ENCODE measurements at places on chromosomes 3 and 15. TPM values are rescaled to one million over a fixed set of nuclear protein-coding genes. Genes with fewer than 3 reads are reported as not detected.

DNA sequence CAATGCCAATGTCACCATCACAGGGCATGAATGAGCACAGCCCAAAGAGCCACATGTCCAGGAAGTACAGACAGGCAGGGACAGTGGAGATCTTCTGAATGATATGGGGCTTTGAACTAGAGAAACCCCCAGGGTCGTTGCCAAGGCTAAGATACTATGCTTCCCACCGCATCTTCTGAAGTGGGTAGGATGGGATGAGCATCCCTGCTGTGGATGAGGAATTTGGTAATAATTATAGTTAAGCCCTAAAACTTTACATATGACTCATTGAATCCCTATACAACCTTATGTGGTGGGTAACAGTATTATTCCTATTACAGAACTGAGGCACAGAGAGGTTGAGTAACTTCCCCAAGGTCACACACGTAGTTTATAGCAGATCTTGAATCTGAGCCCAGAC, 44.2 kb downstream of the WNT5A start:
- no peak for DNase-seq

DNA sequence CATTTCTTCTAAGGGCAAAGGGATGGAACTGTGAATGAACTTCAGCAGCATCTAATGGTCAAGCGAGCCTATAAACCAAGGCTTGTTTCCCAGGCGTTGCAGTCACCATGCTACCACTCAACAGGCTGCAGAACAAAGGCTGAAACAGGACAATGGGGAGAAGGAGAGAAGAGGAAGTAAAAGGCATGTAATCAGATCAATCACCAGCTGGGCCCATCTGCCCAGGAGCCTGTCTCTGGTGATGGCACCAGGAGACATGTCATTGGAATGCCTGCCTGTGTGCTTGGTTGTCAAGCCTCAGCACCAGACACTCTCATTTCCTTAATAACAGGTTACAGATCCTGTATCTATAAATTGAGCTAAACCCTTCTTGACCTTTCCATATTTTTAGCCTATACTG, 81.7 kb upstream of the UMPS start:
- no peak for DNase-seq

DNA sequence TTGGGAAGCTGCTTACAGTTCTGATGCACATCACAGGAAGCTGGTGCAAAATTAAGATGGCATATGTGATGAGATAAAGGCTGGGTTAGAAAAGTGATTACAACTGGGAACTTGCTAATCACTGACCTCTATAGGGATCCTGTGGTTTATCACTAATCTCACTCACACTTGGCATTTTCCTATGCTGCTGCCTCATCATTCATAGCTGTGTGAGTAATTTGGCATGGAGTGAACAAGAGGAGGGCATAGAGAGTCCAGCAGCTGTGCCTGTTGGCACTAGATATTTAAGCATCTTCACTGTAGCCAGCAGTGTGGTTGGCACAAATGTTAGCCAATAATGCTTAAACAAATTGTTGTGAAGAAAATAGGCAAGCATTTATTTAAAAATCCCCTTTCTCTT, 217.7 kb upstream of the CGNL1 start:
- DNase-seq: peak; percentile 49

Gene CTXN2
- total RNA-seq: not detected

DNA sequence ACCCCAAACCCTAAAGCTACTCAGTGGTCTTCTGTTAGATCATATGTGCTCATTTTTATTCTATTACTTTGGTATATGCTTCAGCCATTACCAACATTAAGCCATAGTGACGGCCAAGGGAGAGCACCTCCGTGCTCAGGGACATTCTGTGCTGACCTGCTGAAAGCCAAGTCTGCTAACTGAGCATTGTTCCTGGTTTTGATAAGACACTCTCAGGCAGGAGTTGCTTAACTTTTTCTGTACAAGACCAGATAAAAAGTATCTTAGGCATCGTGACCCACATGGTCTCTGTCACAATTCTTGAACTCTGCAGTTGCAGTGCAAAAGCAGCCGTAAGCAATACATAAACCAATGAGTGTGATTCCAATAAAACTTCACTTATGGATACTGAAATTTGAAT, 100.6 kb downstream of the KLHL25 start:
- no peak for DNase-seq

Gene IMPG2
- 0.07 TPM for total RNA-seq

- DNase-seq: no peak
Observed at GRCh38 chr3:145849115-145849514, 311.9 kb downstream of the PLOD2 start.

- peak; percentile 20 for DNase-seq
Observed at GRCh38 chr15:72306211-72306785, 13.7 kb downstream of the CELF6 start.

DNA sequence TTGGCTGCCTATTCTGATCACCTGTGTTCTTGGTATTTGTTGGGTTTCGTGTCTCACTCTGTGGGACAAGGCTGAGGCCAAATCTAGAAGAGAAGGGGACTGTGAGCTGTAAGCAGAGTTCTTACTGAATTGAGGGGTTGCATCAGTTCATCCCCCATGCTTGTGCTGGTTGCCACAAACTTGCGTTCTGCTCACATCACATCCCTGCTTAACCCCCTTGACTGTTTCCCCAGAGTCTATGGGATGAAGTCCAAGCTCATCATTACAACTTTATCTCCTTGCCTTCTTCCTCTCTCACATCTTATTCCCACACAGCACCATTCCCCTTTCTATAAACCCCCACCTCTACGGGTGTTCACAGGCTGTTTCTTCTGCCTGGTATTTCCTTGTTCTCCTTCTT, 143.8 kb upstream of the ABHD17C start:
- no peak for DNase-seq

DNA sequence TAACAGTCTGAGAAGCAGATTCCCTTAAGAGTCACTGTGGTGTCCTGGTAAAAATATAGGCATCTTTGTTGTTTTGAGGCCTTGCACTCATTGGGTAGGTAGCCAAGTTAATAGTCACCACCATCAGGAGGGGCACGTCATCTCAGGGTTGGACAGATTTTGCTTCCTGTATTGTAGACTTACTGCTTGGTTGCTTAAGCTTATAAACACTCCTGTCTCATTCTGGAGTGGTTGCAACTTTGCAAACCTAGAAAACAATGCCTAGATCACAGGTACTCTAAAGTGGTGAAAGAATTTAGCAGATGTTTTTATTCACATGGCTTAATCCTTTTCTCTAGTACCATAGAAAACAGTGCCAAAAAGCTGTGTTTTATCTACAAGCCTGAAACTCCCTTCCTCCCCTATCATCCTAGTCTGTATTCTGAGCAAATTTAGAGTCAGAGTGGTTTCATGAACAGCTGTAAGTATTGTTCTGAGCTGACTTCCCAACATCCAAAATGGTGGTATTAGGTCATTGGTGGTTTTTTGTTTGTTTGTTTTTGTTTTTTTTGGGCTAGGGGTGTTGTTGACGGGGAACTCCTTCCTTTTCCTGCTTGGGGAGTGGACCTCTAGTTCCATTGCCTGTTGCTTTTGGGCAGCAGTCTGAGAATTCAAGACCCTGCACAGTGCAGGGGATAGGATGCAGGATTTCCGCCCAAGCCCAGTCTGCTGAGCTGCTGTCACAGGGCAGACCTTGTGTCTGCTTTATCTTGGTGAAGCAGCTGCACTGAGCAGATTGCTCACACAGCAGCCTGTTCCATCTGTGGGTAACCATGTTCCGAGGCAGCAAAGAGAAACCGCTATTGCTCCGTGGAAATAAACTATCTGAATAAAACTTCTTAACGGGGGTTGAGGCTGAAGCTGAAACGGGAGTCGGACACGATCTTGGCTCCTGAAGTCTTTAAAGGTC, 202.0 kb downstream of the AKAP13 start:
- no peak for DNase-seq

DNA sequence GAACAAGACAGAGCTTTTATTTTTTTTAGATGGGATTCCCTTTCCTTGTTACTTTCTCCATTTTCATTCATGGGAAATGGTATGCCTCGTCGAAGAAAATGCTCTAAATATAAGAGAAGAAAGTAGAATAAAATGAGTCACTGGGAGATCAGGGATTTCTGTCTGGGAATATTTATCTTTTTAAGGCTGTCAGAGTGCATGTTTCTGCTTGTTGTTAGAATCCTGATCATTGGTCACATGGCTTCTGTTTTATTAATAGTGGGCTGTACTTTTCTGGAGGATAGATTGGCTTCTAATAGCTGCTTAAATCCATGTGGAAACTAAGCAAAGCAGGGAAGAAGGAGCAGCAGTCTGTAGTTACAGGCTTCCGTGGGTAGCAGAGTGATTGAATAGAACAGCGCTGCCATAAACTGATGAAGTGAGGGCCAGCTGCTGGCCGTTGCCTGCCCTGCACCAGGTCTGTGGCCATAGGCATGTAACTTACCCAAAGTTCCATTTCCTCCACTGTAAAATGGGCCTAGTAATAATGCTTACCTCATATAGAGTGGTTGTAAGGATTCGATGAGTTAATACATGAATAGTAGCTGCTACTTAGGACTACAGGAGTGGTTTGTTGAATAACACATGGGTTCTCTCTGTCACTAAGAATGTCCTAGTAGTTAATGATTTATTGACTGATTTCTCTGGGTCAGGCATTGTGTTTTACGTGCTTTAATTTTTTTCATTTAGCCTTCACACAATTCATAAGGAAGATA, 289.9 kb downstream of the SATB1 start:
- DNase-seq: no peak

- no peak for DNase-seq
Observed at GRCh38 chr15:94667109-94667508, 435.7 kb downstream of the MCTP2 start.

DNA sequence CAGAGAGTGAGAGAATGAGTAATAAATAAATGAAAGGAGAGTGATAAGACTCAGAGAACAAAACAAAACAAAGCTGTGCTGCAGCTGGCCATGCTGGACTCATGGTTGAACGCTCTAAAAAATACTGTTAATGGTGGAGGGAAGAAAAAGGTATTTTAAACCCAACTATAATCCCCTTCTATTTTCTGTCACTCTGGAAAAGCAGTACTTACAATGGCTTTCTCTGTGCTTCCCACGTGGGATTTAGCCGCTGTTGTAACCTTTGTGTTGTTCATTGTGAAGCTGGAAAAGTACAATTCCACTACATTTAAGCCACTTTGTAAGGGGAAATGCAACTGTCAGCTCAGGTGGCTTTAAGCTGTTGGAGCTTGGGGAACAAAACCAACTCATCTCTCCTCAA, 917.7 kb downstream of the IGSF11 start:
- DNase-seq: no peak

DNA sequence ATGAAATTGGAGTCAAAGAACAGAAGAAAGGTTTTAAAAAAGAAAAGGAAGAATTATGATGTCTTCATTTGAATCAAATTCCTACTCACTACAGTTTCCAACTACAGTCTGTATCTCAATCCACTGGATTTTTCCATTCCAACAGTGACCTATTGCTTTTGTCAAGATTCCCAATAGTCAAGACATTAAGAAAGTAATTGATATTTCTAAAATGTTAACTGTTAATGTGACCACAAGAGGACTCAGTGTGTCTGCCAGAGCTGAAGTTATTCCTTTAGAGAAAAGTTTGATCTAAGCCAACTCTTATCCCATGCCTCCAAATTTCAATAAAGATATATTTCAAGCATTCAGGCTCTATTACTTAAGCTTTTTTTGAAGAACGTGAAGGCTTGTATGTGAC, 163.2 kb downstream of the CACNA1D start:
- no peak for DNase-seq

GRCh38 chr15:75685195-75685594, 27.5 kb downstream of the CSPG4 start:
- no peak for DNase-seq

Gene CTDSPL
- 34.0 TPM for total RNA-seq

DNA sequence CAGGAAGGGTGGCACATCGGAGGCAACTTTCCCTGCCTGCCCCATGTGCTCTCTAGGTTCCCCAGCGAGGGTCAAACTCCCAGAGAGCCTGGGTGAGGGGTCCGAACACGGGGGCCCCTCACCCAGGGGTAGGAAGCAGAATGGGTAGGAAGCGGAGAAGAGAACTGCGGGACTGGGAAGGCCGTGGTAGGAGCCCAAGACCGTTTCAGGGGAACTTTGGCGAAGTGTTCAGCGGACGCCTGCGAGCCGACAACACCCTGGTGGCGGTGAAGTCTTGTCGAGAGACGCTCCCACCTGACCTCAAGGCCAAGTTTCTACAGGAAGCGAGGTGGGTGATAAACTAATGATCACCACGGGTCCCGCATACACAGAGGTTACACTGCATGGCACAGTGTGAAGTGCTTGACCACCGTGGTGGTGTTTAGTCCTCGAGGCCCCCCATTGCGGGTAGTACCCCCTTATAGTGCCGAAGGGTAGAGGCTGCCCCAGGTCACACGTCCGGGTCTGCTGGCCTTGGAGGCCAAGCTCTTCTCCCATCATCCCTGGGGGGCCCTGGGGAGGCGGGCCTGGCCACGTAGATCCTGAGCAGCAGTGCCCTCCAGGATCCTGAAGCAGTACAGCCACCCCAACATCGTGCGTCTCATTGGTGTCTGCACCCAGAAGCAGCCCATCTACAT, 8.3 kb downstream of the FES start:
- DNase-seq: no peak

DNA sequence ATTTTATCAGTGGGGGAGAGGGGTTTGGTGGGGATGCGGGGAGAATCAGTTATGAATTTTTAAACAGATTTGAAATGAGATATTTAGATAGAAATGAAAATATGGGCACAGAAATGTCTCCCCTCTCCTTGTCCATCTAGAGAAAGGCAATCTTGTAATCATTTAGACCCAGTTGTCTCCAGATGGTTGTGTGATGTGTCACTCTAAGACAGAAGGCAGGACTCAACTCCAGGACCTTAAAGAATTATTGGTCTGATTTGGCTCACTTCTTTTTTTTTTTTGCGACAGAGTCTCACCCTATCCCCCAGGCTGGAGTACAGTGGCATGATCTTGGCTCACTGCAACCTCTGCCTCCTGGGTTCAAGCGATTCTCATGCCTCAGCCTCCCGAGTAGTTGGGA, 77.2 kb downstream of the EOMES start:
- DNase-seq: no peak

DNA sequence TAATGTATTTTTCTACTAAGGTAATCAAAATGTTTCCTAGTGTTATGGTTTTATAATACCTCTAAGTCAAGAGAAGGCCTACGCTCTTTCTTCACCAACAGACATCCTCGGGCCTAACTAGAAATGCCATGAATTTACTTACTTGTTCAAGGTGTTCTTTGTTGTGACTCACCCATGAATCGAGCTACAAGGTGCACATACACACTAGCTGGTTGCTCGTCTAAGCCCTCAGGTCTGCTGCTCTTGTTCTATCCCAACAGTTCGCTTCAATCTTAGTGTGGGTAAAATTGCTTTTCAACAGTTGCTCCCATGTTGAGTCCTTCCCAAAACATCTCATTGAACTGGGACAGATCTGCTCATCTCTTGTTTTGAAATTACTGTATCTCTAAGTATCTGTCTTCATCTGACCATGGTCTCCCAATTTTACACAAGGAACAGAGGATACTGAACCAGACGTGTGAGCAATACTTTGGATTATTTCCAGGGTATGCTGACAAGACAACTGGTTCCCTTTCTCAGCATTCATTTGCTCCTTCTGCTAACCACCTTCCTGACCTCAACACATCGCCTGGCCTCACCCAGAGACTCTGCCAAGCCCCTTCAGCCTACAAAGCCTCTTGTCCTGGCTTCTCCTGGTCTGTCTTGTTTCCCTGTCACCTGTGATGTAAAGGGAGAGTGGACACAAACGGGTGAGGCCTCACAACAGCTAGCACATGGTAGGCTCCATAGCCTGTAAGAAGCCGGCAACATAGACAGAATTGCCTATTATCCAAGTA, 84.2 kb downstream of the NEDD4 start:
- DNase-seq: peak; percentile 60
